ENCODE measurements at places on chromosomes 5 and 9.

GRCh38 chr5:117261948-117262571 lies 687.4 kb upstream of the SEMA6A start:
- no peak for DNase-seq

- DNase-seq: no peak
These were observed 481.9 kb downstream of the ZNF608 start for GRCh38 chr5:124264499-124264898.

DNA sequence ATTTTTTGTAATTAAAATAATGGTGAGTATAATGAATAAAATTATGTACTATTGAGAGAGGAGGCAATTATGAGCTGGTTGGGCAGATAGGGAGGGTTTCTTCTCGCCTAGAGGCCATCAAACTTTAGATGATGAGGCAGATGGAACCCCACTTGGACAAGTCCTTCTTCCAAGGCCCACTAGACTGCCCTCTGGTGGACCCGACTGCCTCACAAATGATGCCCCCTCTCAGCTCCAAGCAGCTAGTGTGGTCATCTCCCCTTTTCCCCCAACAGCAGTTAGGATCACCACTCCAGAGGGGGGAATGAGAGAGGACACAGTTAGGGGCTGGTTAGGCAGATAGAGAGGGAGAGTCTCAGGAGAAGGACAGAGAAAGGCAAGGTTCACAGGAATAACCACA lies 348.0 kb upstream of the CDH18 start:
- no peak for DNase-seq

- DNase-seq: no peak
These were observed 74.7 kb downstream of the MSX2 start for GRCh38 chr5:174799121-174799520.

- DNase-seq: no peak
These were observed 24.7 kb downstream of the FBXO10 start for GRCh38 chr9:37551468-37551867.

DNA sequence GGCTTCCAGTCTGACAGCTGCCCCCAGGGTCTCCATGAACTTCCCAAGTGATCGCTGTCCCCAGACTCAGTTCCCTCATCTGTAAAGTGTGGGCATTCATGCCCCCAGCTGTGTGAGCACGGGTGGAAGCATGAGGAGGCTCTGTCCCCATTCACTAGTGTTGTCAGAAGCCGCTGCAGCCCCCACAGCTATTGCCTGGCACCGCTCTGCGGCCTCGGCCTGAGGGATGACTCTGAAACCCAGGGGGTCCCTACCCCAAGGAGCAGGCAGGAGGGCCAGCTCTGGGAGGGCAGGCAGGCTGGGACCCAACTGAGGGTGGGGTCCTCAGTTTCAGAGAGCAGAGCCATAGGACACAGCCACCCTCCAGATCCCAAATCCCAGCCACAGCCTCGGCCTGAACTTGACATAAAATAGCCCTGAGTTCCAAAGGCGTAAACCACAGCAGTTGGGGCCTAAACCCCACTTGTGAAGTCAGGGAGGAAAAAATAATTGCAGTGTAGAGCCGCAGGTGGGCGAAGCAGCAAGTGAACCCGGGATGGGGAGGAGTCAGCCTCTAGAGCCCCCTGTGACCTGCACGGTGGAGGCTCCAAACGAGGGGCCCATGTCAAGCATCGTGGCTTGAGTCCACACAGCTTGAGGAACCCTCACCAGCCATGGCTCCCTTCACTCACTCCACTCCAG lies 66.0 kb upstream of the ADAMTS2 start:
- no peak for DNase-seq

- DNase-seq: no peak
These were observed 220.0 kb downstream of the MARCHF11 start for GRCh38 chr5:15959370-15960164.

DNA sequence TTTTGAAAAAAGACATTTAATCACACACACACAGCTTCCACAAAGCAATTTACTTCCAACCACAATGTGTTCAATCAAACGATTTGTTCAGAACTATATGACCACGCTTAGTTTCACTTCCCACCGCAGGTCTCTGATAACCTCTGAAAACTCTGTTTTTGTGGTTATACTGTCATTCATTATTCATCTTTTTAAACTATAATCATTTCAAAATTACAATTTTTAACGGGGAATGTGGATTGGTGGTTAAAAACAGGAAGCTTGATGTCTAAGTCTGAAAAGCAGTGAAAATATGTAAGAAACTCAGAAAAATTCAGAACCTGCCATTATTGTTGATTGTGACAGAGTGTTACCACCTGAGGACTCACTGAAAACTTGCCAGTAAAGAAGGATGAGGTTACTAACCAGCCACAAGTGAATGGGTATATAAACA lies 12.7 kb upstream of the TMEM174 start:
- no peak for DNase-seq

DNA sequence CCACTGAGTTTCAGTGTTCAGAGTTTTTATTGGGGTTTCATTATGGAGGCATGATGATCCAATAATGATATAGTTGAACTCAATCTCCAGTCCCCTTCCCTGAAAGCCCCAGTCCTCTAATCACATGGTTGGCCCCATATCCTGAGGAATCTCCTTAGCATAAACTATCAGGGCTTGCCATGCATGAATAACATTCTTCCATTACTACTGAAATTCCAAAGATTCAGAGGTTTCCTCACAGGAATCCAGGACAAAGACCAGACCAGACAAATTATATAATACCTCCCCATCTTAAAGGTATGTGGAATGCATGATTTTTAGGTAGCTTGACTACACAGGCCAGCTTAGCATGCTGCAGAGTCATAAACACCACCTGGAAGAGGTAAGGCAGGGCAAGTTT lies 15.5 kb upstream of the LRRTM2 start:
- DNase-seq: no peak

GRCh38 chr9:14515049-14515448 lies 178.2 kb downstream of the ZDHHC21 start:
- no peak for DNase-seq

DNA sequence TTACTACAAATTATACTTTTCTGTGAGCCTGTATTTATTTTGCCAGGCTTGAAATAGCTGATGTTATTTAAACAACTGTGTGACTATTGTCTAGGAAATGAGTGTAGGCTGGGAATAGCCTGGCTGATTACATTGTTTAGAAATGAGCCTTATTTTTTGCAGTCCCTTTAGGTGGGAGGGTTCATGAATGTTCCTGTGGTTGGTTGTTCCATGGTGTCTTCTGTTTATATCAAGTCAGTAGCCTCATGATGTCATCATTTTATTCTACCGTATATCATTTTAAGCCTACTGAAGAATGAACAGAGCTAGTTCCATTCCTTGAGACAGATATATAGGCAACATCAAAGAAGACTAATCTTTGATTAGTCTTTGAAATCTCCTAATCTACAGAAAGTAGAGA lies 53.1 kb downstream of the MAP1B start:
- DNase-seq: no peak

DNA sequence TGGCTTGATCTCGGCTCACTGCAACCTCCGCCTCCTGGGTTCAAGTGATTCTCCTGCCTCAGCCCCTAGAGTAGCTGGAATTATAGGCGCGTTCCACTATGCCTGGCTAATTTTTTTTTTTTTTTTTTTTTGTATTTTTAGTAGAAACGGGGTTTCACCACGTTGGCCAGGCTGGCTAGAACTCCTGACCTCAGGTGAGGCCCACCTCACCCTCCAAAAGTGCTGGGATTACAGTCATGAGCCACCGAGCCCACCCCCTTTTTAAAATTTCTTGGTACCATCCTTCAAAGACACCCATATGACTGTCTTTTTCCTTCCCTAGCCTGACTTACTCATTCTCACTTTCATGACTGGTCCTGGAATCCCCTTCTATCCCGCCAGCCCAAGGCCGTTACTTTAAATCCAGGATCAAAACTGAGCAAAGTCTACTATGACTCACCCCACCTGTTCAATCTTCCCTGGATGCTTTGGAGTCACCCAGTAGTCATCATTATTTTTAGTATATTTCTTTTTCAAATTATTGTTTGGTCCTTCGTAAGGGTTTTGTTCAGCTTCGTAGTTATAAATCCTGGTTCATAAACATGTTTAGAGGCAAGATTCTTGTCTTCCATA lies 1.2 kb upstream of the TBCA start:
- DNase-seq: no peak

DNA sequence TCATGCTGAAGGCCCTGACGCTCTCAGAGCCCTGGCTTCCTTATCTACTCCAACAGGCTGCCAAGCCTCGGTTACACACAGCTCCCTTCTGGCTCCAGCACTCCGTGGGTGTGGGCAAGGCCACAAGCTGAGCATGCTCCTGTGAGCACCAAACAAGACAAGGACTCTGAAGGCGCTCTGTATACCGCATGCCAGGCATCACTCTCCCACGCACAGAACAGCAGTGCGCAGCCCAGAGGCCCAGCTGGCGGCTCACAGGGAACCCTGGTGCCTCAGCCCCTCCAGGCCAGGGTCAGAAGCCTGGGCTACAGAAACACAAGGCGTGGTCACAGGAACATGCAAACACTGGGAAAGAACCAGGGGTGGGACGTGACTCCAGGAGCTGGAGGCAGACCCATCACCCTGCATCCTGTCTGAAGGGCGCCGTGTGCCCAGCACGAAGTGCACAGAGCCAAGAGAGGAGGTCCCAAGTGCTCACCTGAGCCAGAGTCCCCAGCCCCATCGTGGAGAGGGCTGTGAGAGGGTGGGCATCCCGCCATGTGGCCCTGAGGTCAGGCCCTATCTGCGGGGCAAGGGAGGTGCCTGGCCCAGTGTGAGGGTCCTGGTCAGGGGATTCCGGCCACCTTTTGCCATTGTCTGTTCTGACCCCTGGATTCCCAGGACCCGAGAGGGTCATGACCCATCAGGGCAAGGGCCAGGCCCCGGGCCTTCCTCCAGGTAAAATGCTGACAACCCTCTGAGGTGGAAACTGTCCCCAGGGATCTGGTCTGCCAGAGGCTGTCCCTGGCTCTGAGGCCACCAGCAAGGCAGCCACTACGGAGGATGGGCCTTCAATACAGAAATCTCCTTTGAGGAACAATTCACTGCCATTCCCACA lies 54.7 kb downstream of the COL23A1 start:
- DNase-seq: peak; percentile 57

Data from ovary (tissue), 10 donors.